ENCODE measurements at places on chromosomes 3 and 15.

GRCh38 chr15:74022706-74023470, 28.4 kb downstream of the PML start:
- H3K27me3 ChIP-seq = no peaks in the 10 kb centered on the region
- peaks cover 13% of the 10 kb centered on the region for H3K4me1 ChIP-seq
- peaks cover 93% of the 10 kb centered on the region for H3K36me3 ChIP-seq
- no peak overlapping the region for H3K27ac ChIP-seq
- DNase-seq = no peak
- no peak overlapping the region for H3K4me3 ChIP-seq

DNA sequence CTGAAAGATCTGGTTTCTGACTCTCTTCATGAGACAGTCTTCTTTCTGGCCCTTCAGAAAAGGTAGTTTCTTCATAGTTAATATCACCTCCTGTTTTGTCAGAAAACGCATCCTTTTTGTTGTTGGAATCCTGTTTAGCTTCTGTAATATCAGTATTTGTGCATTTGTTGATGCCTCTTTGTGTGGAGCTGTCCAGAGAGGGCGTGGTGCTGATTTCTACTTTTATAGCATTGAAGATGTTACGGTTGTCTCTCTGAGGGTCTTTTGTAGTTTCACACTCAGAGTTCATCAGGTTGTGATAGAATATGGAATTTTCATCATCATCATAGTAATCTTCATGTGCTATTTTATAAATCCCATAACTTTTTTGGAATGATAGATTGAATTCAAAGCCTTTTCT, 8.9 kb downstream of the GPR149 start:
- H3K36me3 ChIP-seq = no peaks in the 10 kb centered on the region
- no peaks in the 10 kb centered on the region for H3K4me1 ChIP-seq
- DNase-seq = no peak
- no peak overlapping the region for H3K4me3 ChIP-seq
- H3K27ac ChIP-seq = no peak overlapping the region
- H3K27me3 ChIP-seq = no peaks in the 10 kb centered on the region

DNA sequence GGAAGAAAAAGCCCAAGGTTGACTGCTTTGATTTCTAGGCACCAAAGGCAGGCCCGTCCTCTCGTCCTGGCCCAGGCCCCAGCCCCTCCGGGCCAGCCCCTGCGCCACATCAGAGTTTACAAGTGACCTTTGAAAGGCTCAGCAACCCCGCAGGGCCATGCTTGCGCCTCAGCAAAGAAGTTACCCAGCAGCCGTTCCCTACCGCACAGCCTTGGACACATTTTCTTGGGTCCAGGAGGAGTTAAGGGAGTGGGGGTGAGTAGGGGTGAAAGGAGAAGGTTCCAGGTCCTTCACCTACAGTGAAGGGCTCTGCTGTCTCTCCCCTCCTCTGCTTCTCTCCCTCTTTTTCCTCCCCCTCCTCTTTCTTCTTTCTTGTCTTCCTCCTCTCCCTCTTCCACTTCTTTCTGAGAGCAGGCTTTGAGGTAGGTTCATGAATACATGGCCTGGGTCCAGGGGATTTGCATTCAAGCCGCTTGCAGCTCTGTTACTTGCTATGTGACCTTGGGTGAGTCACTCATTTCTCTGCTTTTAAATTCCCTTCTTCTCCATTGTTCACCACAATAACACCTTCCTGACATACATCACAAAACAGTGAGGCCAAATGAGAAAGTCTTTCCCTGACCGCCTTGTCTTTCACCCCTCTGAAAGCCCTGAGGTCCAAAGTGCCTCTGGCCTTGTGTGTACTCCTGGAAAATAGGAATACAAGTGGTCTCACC, 223.3 kb upstream of the TPRG1 start:
- peak overlapping the region; percentile 84 for H3K27ac ChIP-seq
- H3K4me3 ChIP-seq = peak overlapping the region; percentile 21
- H3K27me3 ChIP-seq = peaks cover 22% of the 10 kb centered on the region

- H3K4me1 ChIP-seq = peaks cover 28% of the 10 kb centered on the region
- no peak overlapping the region for H3K4me3 ChIP-seq
- H3K36me3 ChIP-seq = no peaks in the 10 kb centered on the region
- peaks cover 23% of the 10 kb centered on the region for H3K27me3 ChIP-seq
- no peak for DNase-seq
Observed at GRCh38 chr15:62063825-62064635, 2.7 kb upstream of the C2CD4A start.

DNA sequence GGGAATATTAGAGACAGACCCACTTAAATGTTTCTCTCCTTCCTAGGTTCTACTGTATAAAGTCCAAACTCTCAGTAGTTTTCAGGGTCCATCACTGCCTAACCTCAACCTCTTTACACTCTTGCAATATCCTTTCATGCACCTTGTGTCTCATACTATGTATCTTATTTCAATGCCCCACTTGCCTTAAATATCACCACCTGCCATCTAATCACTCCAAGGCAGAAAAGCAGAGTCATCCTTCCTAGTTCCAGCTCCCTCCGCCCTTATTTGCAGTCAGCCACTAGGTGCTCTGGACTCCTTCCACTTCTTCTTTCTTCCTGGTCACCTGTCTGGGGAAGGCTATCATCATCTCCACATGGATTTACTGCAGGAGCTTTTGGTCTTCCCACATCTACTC, 322.0 kb downstream of the MFSD1 start:
- H3K27ac ChIP-seq = no peak overlapping the region
- no peak for DNase-seq
- H3K36me3 ChIP-seq = no peaks in the 10 kb centered on the region
- H3K4me3 ChIP-seq = no peak overlapping the region
- H3K4me1 ChIP-seq = no peaks in the 10 kb centered on the region

DNA sequence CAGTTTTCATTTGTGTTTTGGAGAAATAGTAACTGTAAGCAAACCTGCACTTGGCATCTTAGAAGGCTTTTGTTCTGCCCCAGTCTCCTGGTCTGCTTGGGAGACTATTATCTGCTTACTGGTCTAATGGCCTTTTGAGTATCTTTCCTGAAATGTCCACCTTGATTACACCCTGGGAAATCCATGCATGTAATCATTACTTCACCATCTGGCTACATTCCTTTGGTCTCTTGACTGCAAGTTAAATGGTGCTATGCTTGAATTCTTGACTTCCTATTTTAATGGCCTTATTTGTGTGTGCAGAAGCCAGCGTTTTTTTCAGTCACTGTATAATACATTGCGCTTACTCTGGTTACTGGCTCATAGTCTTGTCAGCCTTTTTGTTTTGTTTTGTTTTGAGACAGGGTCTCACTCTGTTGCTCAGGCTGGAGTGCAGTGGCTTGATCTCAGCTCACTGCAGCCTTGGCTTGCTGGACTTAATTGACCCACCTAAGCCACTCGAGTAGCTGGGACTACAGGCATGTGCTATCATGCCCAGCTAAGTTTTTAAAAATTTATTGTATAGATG, 30.0 kb downstream of the CHD2 start:
- no peak overlapping the region for H3K4me3 ChIP-seq
- H3K27me3 ChIP-seq = no peaks in the 10 kb centered on the region
- H3K4me1 ChIP-seq = peaks cover 38% of the 10 kb centered on the region
- peak overlapping the region; percentile 19 for H3K27ac ChIP-seq
- H3K36me3 ChIP-seq = peaks cover 7% of the 10 kb centered on the region
- DNase-seq = no peak

DNA sequence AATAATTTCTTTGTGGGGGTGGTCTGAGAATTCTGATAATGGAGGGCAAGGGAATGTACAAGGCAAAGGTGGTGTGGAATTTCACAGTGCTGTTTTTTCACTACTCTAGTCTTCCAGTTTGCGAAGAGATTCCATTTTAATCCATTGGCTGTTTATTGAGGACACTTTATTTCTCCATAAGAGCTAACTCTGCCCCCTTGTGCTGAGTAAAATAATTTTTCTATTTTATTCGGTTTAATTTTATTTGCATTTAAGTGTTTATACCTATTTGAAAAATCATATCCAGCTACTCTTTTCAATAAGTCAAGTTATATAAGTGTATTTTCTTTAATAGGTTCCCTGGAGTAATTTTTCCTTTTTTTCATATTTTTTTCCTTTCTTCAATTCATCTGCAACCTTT, 840.1 kb downstream of the TUSC7 start:
- H3K27ac ChIP-seq = no peak overlapping the region
- H3K4me1 ChIP-seq = no peaks in the 10 kb centered on the region
- no peaks in the 10 kb centered on the region for H3K27me3 ChIP-seq
- no peak overlapping the region for H3K4me3 ChIP-seq
- DNase-seq = no peak
- H3K36me3 ChIP-seq = no peaks in the 10 kb centered on the region

Data from spleen (tissue), 13 donors.